ENCODE measurements at places on chromosomes 4 and X.

DNA sequence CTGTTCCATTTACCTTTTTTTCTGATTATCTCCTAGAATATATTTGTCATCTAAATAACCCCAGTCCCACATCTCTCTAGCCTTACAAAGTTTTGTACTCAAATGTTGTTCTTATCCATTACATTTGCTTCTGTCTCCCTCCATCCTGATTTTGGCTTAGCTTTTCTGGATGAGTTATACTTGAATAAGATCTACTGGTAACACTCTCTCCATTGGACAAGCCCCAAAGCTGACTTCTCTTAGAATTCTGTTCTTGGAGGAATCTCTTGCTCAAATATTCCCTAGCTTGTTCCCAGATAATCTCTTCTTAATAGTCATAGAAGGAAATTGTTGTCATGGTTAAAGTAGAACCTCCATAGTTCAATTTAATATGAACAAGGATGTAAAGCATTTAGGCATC lies 115.5 kb upstream of the HS3ST1 start:
- no peak for DNase-seq

GRCh38 chr4:182886768-182887167 lies 30.4 kb downstream of the DCTD start:
- no peak for DNase-seq

DNA sequence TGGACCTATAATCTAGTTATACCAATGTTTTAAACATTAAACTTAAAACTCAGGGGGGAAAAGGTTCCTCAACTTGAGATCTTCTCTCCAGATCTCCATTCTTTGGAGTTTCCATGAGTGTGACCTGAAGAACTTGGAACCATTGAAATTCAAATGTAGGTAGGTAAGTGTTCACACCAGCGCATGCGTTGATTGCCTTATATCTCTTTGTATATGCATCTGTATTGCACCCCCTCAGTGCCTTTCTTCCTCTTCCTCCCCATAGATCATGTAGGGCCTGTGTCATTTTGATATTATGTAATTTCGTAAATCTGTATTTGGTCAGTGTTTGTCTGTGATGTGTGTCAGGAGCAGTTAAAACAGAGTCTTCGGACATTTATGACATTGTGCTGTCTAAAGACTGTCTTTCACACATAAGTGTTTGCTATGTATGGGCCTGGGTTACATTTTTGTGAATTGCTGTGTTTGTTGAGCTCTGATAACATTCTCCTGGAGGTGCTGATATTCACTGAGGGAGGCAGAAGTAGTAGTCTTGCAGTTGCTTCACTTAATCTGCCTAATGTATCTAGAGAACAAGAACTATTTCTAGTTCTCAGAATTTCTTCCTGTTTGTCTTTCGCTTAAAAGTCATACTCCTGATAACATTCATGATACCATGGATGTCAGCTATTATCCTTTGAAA lies 126.3 kb downstream of the RAP1GDS1 start:
- no peak for DNase-seq

DNA sequence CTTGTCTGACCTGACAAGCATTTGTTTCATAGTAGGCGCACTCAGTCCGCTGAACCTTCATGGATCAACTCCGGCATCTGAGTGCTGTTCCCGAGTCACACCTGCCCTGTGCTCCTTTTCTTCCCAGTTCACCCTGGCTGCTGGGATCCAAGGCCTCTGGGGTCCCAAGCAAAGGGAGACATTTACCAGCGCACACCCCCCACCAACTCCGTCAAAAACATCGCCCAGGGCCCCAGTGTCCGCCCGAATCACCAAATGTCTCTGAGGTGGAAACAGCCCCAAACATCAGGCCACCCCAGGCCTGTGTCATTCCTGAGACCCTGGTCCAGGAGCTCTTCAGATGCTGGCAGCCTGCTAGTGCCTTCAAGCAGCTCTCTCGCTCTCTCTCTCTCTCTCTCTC lies 5.1 kb downstream of the BLOC1S4 start:
- DNase-seq = no peak

GRCh38 chr4:53479736-53480525 lies 102.5 kb downstream of the FIP1L1 start:
- no peak for DNase-seq

DNA sequence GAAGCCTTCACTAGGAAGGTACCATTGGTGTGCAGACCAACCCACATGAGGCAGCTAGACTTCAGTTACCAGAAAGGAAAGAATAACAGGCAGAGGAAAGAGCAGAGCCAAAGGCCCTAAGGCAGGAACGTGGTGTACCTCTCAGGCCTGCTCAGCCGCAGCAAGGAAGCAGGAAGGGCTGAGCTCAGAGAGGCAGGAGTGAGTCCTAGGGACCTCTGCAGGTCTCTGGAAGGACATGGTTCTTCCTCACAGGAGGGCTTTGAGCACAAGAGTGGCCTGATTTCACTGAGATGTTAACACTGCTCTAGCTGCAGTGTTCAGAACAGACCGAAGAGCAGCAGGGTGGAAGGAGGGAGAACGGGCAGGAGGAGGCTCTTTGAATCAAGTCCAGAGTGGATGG lies 124.6 kb downstream of the DCHS2 start:
- no peak for DNase-seq

DNA sequence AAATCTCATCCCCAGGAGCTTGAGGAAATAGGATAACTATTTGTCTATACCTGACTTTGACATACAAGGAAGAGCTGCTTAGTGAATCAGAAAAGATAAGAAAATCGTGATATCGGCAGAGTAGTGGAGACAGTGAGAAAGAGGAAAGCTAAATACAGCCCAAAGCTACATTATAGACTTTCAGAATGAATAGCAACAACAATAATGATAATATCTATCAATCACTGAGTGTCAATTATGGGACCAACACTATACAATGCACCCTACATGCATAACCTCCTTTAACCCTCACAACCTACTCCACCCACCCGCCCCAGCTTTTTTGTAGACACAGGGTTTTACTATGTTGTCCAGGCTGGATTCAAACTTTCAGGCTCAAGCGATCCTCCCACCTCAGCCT lies 205.1 kb downstream of the PPP3CA start:
- DNase-seq = no peak

GRCh38 chrX:10795721-10796120 lies 175.3 kb upstream of the MID1 start:
- no peak for DNase-seq

GRCh38 chrX:52933976-52934703 lies 24.2 kb downstream of the FAM156A start:
- no peak for DNase-seq

DNA sequence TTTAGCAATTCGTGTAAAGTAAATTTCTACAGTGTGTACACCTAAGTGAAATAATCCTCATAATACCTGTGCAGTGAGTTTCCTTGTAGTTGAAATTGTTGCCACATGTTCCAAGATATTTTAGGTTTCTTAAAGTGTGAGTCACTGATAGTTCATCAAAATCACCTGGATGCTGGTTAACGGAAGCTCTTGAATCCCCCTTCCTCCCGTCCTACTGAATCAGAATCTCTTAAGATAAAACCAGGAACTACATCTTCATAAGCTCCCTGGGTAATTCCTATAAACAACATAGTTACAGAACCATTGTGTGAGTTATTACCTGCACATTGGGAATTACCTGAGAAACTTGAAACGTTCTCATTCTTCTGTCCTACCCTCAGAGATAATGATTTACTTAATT lies 197.4 kb upstream of the HS3ST1 start:
- no peak for DNase-seq

- DNase-seq = no peak
Measured at GRCh38 chr4:164894702-164895101, 17.7 kb downstream of the APELA start.

GRCh38 chr4:155079871-155080270 lies 128.6 kb upstream of the NPY2R start:
- DNase-seq = no peak

DNA sequence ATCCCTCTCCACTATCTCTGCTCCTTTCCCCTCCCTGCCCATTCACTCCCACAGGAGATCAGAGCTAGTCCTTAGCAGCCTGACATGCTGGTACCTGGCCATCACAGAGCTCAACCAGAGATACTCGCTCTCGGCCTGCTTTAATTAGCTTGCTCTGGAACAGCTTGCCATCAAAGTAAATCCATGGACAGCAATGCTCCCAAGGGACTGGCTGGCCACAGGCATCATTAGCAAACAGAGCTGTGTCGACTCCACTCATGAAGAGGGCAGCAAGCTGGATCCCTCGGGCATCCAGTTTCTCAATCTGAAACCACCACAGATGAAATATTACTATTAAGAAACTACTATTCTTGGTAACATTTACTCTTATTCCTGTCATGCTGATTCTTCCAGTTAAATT lies 43.4 kb upstream of the PHF8 start:
- no peak for DNase-seq

- DNase-seq = no peak
Measured at GRCh38 chrX:24228596-24228995, 79.1 kb downstream of the ZFX start.

DNA sequence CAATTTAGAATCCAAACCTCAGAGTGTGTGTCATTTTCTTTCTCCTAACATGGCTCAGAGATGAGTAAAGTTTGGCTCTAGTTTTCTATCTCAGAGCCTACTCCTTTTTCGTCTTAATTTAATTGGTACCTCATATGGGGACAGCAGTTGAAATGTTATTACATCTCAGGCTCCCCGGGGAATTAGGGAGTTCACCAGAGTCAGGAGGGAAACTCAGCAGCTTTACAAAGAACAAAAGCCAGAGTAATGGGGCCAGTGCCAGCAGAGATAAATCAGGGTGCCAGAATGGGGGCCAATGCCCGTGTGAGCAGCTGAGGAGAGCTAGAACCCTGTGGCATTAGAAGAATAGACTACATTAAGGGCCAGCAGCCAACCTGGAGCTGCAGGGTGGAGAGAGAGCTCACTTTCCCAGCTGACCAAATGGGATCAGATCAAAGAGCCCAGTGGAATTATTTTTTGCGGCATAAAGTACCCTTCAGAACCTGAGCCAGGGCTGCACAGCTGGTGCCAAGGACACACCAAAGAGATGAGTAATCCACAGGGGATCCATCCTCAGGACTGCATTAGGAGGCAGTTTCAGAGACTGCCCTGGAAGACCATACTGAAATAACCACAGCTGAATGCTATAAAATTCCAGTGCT lies 207.1 kb upstream of the DKK2 start:
- no peak for DNase-seq

- no peak for DNase-seq
Measured at GRCh38 chrX:78029663-78030062, 60.2 kb upstream of the PGAM4 start.

GRCh38 chrX:1833656-1834360 lies 218.9 kb downstream of the ASMT start:
- no peak for DNase-seq

GRCh38 chrX:48918643-48919340 lies at the start of gene PIM2:
Gene PIM2 (minus strand): TSS chrX:48919024. CDS start chrX:48918834, 190 bp downstream.
- peak; percentile 80 for DNase-seq

DNA sequence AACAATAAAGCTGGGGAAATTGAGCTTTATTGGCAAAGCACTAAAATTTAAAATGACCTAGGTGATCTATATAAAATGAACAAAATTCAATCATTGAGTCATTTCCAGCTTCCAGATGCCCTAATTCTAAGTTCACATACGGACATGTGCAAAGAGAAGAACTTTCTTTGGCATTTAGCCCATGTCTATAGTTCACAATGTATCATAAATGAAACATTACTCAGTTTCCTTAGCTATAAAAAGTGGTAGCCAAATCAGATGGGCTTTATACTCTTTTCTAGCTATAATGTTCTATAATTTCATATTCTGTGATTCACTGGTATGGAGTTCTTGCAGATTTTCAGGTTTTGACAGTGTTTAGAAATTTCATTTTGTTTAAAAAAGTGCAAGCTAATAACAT lies 327.4 kb downstream of the KCTD8 start:
- DNase-seq = no peak

DNA sequence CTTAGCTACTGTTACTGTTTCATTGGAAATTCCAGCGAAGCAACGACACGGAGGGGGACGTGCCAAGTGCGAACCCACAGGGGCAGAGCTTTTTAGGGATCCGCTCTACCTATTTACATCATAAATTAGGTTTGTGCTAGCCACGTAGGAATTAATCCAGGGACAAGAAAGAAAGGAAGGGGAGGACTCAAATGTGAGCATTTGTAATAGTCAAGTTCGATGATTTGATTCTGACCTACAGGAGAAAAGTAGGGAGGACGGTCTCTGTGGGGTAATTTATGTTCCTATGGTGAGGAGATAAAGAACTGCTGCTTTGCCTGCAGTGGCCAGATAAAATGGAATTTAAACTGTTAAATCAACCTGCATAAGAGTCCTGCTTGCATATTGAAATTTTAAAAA lies 1.7 kb downstream of the INTS6L start:
- DNase-seq = no peak

GRCh38 chr4:104408878-104409277 lies 85.8 kb downstream of the CXXC4 start:
- DNase-seq = no peak

- DNase-seq = no peak
Measured at GRCh38 chr4:7201420-7202305, 9.3 kb downstream of the SORCS2 start.

- no peak for DNase-seq
Measured at GRCh38 chrX:38868941-38869401, 67.7 kb downstream of the MID1IP1 start.

GRCh38 chr4:111839141-111839540 lies 306.1 kb upstream of the FAM241A start:
- no peak for DNase-seq

GRCh38 chrX:153812220-153812619 lies 17.8 kb downstream of the SSR4 start:
- no peak for DNase-seq

DNA sequence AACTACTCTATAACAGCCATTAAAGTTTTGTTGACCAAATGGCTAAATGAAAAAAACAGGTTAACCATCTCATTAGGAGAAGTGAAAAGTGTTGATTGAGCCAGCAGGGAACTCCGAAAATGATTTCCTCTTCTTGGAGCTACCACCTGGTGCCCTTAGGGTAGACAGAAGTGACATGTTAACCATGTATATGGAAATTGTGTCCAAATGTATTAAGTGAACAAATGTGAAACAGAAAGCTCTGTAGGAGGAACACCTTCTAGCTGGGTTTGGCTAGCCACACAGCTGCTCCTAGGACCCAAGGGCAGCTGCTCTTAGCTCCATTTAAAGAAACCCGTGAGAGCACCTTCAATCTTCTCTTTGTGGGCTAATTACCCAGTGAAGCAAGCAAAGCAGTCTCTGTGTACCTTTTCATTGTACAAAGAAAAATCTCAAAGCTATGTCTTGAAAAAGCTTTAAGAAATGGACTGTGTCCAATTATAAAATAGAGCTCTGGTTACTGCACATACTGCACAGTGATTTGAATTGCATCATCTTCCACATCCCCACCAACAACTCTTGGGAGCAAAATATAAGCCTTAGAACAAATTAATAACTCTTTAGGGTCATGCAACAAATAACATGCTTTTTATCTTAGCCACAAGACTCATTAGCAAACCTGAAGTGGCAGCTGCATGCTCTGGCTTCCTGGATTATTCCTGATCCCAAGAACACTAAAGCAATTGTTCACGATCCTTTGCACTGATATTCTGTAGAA lies 59.2 kb upstream of the PARM1 start:
- DNase-seq = no peak

GRCh38 chr4:185381288-185382196 lies 14.2 kb downstream of the LRP2BP start:
- no peak for DNase-seq
